ENCODE measurements at places on chromosomes 5 and 9.

GRCh38 chr5:107565791-107566767, 104.7 kb downstream of the EFNA5 start:
- no peak for DNase-seq

GRCh38 chr5:147628058-147628895, 118.4 kb upstream of the DPYSL3 start:
- DNase-seq = peak; percentile 69

GRCh38 chr5:180811623-180812124, 9.1 kb upstream of the MGAT1 start:
- DNase-seq = no peak

- no peak for DNase-seq
These were observed 19.6 kb upstream of the ZCCHC7 start for GRCh38 chr9:37100741-37101140.

- DNase-seq = no peak
These were observed 73.8 kb downstream of the C9orf50 start for GRCh38 chr9:129547063-129547462.

DNA sequence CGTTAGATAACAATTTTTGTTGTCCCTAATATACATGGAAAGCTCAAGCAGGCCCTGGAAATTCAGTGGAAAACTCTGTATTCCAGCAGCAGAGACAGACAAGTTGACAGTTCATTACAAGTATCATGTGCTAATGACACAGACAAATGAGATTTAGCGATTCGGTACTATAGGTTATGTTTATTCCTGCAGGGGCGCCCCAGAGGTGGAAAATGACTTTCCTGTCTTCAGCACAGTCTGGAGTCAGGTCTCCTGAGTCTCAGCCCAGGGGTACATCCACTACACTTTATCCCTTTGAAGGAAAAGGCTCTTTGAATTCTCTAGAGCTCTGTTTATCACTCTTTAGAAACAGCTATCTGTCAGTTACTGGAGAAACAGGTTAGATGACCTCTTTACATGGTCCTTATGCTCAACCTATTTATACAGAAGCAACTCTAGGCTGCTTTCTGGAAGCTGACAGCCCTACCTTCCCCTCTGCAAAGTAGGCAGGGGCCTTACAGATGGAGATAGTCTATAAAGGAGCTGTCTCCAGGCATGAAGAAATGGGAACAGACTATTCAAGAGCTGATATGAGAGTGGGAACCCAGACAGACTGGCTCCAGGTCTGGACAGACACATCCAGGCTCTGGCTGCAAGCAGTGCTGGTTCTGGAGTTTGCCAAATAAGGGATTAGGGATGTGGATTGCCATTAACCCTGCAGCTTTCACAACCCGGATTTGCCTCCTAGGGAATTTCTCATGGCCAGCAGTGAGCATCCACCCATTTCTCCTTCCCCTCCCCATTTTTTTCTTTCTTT, 7.2 kb upstream of the SLC31A2 start:
- no peak for DNase-seq

GRCh38 chr5:6393596-6394194, 15.3 kb upstream of the MED10 start:
- no peak for DNase-seq

DNA sequence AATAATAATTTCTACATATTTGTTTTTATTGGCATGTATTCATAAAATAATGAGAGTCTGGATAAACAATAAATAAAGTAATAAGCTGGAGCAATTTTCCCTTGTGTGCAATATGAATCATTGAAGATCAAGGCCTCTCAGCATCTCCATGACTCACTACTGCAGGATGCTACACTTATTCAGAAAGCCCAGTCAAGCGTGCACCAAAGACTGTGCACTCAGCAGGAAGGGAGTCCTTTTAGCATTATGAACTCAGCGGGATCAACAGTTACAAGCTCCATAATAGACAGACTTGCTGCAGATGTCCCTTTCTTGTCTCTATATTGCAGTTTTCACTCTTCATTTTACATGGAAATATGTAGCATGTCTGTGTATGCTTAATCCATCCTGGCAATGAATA, 485.3 kb downstream of the CDH9 start:
- DNase-seq = no peak

- DNase-seq = no peak
These were observed 10.0 kb upstream of the NDST1 start for GRCh38 chr5:150497989-150498317.

DNA sequence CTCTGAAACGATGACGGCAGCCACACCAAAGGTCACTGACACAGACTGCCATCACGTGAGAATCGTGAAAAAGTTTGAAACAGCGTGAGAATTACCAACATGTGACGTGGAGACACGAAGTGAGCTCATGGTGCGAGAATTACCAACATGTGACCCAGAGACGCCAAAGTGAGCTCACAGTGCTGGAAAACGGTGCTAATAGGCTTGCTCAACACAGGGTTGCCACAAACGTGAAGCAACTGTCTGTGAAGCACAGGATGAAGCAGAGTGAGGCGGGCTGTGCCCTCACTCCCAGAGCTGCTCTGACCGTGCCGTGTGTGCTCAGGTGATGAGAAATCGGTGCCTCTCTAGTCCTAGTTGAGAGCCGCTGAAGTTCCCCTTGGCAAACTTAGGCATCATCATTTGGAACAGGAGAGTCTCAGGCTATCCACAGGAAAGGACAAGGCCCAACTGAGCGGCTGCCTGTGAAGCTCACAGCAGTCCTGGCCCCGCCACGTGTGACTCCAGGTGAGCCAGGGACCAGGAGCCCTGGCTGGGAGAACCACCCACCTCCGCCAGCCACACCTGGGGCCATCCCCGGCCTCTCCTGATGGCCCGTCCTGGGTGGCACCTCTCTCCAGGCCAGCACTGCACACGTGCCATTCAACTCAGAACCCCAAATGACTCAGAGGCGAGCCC, 29.8 kb upstream of the SLC6A3 start:
- no peak for DNase-seq

- no peak for DNase-seq
These were observed 55.4 kb upstream of the PPP3R2 start for GRCh38 chr9:101650142-101650541.

- DNase-seq = no peak
These were observed 782.8 kb upstream of the ACO1 start for GRCh38 chr9:31601666-31602065.

DNA sequence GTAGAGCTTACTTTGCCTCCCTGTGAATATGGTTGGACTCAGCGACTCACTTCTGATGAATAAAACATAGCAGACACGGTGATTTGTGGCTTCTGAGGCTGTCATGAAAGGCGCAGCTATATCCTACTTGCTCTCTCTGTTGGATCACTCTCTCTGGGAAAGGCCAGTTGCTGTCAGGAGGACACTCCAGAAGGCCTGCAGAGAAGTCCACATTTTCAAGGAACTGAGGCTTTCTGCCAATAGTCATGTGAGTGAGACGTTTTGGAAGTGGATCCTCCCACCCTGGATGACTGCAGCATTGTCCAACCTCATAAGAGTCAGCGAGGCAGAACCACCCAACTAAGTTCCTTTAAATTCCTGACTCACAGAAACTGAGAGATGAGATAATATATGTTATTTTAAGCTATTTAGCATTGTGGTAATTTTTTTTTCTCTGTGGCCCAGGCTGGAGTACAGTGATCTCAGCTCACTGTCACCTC, 156.0 kb upstream of the MAST4 start:
- DNase-seq = no peak

- no peak for DNase-seq
These were observed 45.8 kb upstream of the RICTOR start for GRCh38 chr5:39120052-39120420.

All from CD4-positive, alpha-beta T cell treated with Interleukin-4 for 1 hour (primary cell).